Stimulated activated CD8-positive, alpha-beta memory T cell treated with anti-CD3 and anti-CD28 coated beads, Interleukin-4, amount 100 ng/mL, for 4 hours (primary cell): ENCODE measurements at places on chromosomes 2 and 18.

DNA sequence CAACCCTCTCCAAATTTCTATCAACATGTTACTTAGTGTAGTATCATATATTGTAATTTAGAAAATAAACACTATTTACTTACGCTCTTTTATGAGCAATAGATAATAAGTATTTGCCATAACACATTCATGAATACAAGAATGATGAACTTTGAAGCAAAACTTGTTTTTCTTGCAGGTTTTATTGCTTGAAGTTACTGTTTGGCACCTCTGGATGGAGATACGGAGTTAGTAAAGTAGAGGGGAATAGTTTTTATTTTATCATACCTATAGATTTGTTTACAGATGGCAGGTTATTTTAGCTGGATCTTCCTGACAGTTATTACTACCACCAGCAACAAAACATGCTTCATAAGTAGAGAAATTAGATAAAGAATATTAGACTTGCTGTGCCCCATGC is 274.2 kb upstream of the LRRTM4 start:
- DNase-seq = no peak

GRCh38 chr2:52794581-52794980 is 973.0 kb upstream of the CHAC2 start:
- no peak for DNase-seq

DNA sequence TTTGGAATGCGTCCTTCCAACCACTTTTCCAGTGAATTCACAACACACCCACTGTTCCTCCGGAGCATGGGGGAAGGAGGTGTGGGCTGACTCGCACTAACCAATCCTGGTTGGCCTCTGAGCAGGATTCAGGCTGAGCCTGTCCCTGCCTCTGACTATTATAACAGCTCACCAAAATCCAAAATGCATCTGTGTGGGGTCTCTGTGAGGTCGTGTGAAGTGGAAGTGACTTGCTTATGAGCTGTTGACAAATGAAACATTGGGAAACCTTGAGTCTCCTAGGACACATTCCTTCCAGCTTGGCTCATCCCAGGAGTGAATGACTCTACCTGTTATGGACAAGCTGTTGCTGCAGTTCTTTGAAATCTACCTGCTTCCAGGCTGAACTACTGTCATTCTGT is 1.5 kb downstream of the CIDEA start:
- DNase-seq = no peak

DNA sequence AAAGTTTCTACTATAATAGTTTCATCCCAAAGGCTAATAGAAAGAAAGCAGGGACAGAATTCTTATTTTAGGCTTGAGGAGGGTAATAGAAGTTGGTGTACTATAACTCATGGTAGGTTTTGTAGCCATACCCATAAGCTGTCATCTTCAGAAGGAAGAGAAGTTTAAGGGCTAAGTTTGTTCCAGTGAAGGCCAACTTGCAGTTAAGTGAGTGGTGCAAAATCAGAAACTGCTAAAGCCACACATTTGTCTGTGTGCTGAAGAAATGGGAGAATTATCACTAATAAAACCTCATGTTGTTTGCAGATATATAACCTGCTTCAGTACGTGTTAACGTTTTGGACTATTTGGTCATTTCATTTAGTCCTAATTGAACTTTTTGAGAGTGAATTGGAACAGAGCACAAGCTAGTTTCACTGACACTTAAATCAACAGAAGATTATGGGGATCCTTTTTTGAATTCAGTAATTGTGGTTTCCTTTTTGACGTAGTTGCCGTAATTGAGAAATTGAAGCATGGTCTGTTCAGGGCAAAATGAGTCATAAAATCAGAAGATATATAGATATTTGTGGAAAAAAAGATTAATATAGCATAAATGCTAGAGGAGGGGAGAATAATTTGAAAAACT is 69.1 kb downstream of the PHLPP1 start:
- no peak for DNase-seq

DNA sequence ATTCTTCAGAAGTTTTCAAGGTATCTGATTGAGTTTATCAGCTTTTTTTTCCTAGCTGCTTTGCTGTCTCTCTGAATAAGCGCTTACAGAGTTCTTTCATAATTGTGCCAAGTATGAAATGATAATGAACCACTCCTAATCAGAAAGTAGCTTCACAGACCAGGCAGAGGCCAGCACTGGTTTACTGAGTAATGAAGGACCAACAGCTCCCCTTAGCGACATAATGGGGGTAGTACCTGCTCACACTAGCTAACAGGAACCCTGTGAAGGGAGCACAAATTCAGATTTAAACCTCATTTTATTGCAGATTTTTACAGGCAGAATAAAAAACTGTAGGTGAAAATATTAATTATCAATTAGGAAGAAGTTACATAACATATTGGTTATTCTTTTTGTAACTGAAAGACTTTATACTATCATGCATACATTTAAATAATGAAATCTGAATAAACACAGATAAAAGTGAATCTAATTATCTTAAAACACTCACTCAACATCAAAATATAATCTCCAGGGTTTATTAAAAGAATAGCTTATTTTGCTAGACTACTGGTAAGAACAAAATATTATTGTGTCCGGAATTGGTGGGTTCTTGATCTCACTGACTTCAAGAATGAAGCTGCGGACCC is 53.7 kb upstream of the LRRC30 start:
- DNase-seq = no peak

DNA sequence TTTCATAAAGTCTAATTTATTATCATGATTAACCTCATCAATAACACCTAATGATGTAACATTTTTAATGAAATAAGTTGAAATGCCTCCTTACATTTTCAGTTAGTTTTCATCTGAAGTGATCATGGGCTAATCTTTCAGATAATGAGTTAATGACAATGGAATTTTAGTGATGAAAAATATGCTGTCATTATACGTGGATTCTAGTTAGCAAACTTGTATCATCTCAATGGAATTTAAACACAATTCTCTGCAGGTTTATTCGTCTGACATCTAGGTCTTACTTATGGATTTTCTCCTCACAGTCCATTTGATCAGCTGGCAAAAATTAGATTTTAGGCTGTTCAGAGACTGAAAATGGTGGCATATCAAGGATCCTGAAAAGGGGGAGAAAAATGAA is 885.0 kb downstream of the SLC4A3 start:
- DNase-seq = no peak

DNA sequence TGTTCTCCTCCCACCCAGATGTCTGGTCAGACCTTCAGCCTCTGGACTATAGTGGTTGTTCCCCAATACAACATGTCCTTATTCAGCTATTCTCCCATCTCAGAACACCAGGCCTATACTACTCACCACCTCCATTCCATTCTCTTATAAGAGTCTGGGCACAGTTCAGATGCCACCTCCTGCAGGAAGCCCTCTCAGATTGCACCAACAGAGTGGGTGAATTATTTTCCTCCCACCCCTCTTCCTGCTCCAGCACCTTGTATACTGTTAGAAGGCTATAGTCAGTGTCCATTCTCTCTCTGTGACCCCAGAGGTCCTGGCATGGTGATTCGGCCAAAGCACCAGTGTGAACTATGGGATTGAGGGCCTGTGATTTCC is 204.6 kb downstream of the GLI2 start:
- DNase-seq = no peak

DNA sequence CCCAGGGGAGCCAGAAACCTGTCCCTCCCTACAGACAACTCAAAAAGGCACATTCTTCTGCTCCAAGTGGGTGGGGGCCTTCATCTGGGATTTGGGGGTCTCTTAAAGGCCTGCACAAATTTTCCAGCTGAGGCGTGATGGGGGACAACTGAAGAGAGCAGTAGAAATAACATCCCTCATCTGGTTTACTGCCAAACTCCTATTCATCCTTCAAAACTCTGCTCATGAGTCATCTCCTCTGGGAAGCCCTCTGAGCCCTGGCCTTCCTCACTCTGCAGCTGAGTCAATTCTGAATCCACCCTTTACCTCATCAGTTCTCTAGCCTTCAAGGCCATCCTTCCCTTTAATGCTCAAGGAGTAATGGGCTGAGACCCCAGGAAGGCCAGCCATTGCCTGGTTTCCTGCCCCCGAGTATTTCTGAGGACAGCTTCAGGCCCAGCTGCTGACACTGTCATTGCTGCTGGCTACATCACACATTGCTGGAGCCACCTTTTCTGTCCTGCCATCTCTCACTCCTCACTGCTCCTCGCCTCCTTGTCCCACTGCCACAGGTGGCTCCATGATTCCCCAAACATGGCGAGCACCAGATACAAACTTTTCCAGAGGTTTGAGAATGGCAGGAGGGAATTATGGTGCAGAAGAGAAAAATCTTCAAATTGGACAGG is 32.2 kb upstream of the GLI2 start:
- DNase-seq = no peak

- DNase-seq = no peak
Observed at GRCh38 chr2:19358242-19359020, at the start of gene OSR1. Gene OSR1 (minus strand): TSS chr2:19358623. CDS start chr2:19353805, 4,818 bp downstream.

GRCh38 chr2:129798301-129798581 is 181.2 kb upstream of the RAB6C start:
- no peak for DNase-seq
